ENCODE measurements at places on chromosomes 5 and 9. TPM values are rescaled to one million over a fixed set of nuclear protein-coding genes. Genes with fewer than 3 reads are reported as not detected.

DNA sequence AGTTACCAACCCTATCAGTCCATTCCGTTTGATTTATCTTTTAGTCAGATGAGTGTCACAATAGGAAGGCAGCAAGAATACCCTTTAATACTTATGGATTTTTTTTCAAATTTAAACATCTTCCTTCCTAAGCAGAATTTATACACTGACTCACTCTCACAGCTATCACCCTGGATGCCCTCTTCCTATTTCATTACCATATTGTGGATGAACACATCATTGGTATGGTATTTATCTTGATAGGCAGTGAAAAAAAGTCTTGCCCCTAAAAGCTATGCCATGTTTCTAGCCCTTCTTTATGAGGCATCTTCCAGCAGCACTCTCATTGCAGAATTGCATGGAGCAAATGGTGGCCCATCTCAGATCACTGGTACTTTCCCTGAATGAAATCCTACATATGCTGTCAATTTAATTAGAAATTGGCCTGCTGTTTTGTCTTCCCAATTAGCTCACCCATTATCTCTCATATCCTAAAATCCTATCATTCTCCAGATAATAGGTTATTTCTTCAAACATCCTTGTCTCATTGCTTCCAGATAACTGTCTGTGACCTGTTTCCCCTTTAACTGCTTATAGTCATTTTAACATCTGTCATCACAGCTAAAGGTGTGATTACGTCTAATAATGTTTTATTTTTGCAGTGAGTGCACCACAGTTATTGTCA, 433.5 kb upstream of the POU5F2 start:
- DNase-seq, result peak; percentile 16

GRCh38 chr5:150022158-150022531, 21.6 kb downstream of the HMGXB3 start:
- no peak for DNase-seq

- DNase-seq, result no peak
Measured at GRCh38 chr5:178577376-178577839, 12.8 kb downstream of the COL23A1 start.

DNA sequence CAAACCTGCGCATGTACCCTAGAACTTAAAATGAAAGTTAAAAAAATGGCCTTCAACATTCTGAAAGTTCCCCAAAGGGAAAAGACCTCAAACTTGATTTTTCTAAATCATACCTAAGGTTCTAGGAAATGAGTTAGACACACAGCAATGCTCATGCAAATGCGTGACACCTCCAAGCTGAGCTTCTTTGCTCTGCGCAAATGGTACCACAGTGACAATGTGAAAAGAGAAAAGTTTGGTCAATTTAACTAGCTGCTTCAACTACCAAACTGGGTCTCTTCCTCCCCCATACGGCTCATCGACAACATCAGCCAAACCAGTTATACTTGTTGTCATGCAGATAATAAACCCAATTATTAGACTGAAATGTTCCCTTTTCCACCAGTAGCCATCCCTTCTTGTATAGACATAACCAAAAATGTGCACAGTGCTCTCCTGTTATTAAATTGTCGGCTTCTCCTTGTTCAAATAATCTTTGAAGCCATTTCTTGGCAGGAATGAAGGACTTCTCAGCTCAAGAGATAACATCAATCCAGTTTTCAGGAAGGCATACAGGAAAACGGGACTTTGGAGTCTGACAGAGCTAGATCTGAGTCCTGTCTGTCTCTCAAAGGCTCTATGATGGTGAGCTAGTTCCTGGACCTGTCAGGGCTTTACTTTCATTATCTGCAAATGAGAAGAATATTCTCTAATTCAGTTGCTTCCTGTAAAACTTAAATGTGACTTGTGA, 185.6 kb upstream of the NR3C1 start:
- no peak for DNase-seq

SYK gene
- total RNA-seq, result 12.3 TPM

SPACA9 gene
- 6.9 TPM for total RNA-seq

All from kidney epithelial cell (primary cell).